ENCODE measurements at places on chromosomes 1 and 21.

DNA sequence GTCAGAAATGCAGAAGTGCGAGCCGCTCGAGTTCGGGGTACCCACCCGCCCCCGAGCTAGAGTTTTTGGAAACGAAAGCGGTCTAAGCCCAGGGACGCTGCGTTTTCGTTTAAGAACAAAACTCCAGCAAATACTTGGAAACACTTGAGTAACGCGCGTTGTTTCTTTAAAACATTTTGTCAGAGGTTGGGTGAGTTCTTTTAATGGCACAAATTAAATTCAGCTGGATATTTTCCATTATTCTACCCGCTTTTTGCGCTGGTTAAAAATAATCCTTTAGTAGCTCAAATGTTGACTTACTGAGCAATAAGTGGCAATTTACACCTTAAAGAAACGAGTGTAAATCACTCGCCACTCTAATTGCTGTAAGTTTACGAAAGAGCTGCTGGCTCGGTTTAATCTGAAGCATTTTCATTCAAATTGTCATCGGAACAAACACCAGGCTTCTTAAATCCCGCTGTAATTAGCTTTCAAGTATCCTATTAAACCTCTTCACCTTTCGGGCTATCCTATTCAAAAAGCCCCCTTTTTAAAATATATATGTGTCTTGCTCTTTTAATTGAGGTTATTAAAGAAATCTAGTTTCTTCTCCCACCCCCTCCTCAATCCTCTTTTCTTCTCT is 1.5 kb downstream of the LHX8 start:
- no peak for DNase-seq
- no peaks in the 10 kb centered on the region for H3K36me3 ChIP-seq
- H3K27ac ChIP-seq = no peak overlapping the region
- no peaks in the 10 kb centered on the region for H3K4me1 ChIP-seq

GRCh38 chr1:151157067-151157531 is 650 bp downstream of the TNFAIP8L2 start:
- peaks cover 16% of the 10 kb centered on the region for H3K36me3 ChIP-seq
- DNase-seq = peak; percentile 18
- peak overlapping the region; percentile 93 for H3K4me3 ChIP-seq
- H3K4me1 ChIP-seq = peaks cover 33% of the 10 kb centered on the region

GRCh38 chr1:110150330-110151174 is at the start of gene SLC6A17:
SLC6A17 (plus strand) TSS chr1:110150494; CDS start chr1:110166930, 16,436 bp downstream.
- H3K4me1 ChIP-seq = peaks cover 2% of the 10 kb centered on the region
- no peak within 1 kb of the TSS for H3K27ac ChIP-seq
- H3K27me3 ChIP-seq = peaks cover 48% of the 10 kb centered on the region
- peak within 1 kb of the TSS; percentile 19 for H3K4me3 ChIP-seq

DNA sequence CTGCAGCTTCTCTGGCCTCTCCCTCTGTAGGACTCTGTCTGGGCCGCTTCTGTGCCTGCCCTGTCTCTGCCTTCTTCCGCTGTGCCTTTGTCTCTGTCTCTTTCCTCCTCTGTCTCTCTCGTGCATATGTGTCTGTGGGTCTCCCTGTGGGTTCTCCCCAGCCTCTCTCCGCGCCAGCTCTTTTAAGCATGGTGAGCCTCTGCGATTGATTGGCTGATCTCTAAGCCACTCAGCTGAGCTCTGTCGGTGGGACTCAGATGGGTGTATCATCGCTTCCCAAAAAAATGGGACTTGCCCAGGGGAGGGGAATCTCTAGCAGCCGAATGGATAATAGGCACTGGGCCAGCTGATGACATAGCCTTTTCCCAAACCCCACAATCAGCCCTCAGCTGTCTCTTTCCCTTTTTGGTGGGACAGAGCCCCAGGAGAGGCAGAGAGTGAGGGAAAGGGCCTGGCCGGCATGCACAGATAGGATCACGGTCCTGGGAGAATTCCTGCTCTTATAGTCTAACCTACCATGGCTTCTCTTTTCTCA is at the start of gene ADAMTS4:
Gene ADAMTS4 (minus strand): TSS at position 158 of the 535 bp plus-strand sequence. CDS start 427 bp downstream, outside the sequence.
- H3K4me1 ChIP-seq = peaks cover 49% of the 10 kb centered on the region
- no peaks in the 10 kb centered on the region for H3K27me3 ChIP-seq
- no peak within 1 kb of the TSS for H3K4me3 ChIP-seq
- H3K27ac ChIP-seq = peak within 1 kb of the TSS; percentile 89
- H3K36me3 ChIP-seq = peaks cover 18% of the 10 kb centered on the region

DNA sequence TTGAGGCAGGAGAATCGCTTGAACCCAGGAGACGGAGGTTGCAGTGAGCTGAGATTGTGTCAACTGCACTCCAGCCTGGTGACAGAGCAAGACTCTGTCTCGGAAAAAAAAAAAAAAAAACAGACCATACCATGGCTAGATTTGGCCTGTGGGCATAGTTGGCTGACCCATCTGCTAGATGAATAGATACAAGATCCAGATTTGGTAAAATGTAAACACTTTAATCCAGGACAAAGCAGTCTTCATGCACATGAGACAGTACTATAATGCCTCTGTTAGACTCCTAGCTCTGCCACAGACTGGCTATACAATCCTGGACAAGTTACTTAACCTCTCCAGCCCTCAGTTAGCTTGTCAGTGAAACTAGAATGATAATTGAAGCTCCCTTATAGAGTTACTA is 27.9 kb upstream of the SRP9 start:
- DNase-seq = no peak
- no peaks in the 10 kb centered on the region for H3K36me3 ChIP-seq
- H3K27ac ChIP-seq = no peak overlapping the region

- peaks cover 6% of the 10 kb centered on the region for H3K4me1 ChIP-seq
- peaks cover 8% of the 10 kb centered on the region for H3K36me3 ChIP-seq
- no peaks in the 10 kb centered on the region for H3K27me3 ChIP-seq
- DNase-seq = peak; percentile 27
Measured at GRCh38 chr1:182784556-182785171, 4.9 kb upstream of the NPL start.

DNA sequence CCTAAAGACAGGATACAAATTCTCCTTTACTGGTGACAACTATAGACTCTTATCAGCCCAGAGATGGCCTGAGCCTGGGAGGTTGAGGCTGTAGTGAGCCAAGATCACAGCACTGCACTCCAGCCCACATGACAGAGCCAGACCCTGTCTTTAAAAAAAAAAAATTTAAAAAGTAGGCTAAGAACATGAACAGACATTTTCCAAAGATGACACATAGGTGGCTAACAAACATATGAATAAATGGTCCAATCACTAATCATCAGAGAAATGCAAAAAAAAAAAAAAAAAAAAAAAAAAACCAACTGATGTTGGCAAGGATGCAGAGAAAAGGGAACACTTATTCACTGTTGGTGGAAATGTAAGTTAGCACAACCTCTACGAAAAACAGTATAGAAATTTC is 65.0 kb downstream of the TOR3A start:
- H3K27me3 ChIP-seq = no peaks in the 10 kb centered on the region
- H3K4me3 ChIP-seq = no peak overlapping the region
- no peaks in the 10 kb centered on the region for H3K36me3 ChIP-seq

Measured in effector memory CD8-positive, alpha-beta T cell (primary cell).